Eye (tissue), 1 donor: ENCODE measurements at places on chromosomes 13 and 19.

- no peak for DNase-seq
Measured at GRCh38 chr19:40571005-40571318, 5.7 kb upstream of the SHKBP1 start.

GRCh38 chr13:60727140-60727539 is 330.1 kb downstream of the TDRD3 start:
- DNase-seq: no peak

- peak; percentile 66 for DNase-seq
Measured at GRCh38 chr19:835210-835810, 5.5 kb upstream of the PRTN3 start.

- DNase-seq: peak; percentile 88
Measured at GRCh38 chr13:60431108-60431700, 34.2 kb downstream of the TDRD3 start.

- DNase-seq: no peak
Measured at GRCh38 chr19:1304197-1304924, 18.7 kb downstream of the EFNA2 start.

- DNase-seq: no peak
Measured at GRCh38 chr13:21932578-21932977, 261.7 kb downstream of the FGF9 start.

- peak; percentile 85 for DNase-seq
Measured at GRCh38 chr13:24671386-24672113, 8.7 kb upstream of the ATP12A start.

GRCh38 chr13:93926425-93926824 is 553.1 kb downstream of the DCT start:
- DNase-seq: no peak

DNA sequence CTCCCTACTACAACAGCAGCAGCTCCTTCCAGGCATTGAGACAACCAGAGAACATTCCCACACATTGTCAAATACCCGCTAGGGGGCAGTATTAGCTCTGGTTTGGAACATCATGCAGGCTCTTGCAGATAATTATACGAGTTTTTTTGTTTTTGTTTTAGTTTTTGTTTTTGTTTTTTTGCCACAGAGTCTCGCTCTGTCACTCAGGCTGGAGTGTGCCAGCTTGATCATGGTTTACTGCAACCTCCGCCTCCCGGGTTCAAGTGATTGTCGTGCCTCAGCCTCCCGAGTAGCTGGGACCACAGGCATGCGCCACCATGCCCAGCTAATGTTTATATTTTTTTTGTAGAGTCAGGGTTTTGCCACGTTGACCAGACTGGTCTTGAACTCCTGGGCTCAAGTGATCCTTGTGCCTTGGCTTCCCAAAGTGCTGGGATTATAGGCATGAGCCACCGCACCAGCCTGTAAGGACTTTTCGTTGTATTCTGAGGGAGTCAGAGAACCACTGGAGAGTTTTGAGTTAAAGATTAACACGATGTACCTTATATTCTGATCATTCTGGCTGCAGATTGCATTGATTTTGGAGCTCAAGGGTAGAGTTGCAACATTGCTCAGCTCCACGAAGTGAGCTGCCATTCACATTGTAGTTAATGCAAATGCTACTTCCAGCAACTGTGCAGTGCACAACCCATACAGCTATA is 41.7 kb upstream of the CEACAM20 start:
- DNase-seq: peak; percentile 89

DNA sequence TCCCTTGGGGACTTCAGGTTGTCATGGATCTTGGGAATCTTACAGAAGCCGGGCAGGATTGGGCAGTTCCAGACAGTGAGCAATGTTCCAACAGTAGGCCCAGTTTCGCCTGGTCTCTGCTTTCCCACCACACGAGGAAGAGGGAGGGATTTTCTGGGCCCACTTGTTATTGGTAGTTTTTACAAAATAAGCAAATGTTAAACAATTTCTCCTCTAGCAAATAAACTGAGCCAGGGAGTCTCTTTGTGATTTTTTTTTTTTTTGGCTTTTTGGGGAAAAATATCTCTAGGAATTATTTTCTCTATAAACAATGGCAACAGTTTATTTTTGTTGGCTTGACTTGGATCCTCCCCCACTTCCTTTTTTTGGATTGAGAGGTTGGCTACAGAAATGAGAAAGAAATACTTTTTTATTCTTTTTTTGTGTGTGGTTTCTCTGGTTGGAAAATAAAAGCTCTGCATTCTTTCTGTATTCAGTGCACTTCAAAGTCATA is 89.3 kb downstream of the TM9SF2 start:
- DNase-seq: peak; percentile 35

DNA sequence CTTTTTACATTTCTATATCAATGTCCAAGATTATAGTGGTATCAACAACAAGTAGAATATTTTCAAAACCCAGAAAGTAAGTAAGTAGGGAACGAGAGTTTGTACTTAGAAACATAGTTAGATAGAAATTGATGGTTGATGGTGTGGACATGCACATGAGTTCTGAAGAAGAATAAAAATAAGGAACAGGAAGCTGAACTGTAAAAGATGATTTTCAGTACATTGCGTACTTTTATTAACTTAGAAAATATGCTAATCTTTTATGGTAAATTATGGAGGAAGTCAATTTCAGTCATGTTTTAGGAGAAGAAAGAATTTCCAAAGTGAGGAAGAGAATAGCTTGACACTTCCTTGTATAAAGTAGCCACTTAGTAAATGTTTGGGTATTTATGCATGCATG is 12.3 kb upstream of the GPR18 start:
- no peak for DNase-seq

DNA sequence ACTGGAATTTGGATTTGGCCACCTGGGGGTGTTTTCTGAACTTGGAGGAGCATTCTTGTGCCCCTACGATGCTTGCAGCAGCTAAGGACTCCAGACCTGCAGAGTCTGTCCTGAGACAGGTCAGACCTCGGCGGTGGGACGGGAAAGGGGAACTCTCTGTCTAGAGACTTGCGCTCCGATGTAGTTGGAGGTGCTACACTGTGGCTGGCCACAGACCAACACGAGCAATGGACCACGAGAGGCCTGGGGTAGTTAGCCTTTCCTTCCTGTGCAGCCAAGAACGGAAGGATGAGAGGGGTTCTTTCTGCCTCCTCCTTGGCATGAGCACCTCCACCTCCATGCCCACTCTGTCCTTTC is 5.9 kb upstream of the GRAMD1A start:
- no peak for DNase-seq

GRCh38 chr19:13976446-13976845 is 24.1 kb downstream of the DCAF15 start:
- DNase-seq: no peak

- DNase-seq: no peak
Measured at GRCh38 chr13:77300176-77301037, 26.5 kb downstream of the MYCBP2 start.

- no peak for DNase-seq
Measured at GRCh38 chr13:58587183-58587582, 955.6 kb downstream of the PCDH17 start.

- DNase-seq: no peak
Measured at GRCh38 chr13:83845106-83845505, 37.2 kb downstream of the SLITRK1 start.

DNA sequence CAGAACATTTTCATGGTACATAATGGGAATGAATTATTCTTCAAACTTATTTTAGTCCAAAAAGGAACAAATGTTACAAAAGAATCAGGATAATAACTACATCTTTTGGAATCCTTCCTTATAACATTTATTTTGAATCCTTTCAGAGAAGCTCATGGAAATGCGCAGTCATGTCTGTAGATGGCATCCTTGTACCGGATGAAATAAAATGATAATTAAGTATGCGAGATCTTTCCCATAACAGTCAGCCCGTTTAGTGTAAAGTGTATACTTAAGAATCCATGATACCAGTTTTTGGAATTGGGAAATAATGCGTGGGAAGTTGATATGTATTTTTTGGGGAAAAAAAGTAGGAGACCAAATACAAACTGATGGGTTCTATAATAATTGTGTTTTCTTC is 418.8 kb downstream of the GPC5 start:
- DNase-seq: peak; percentile 48

- no peak for DNase-seq
Measured at GRCh38 chr13:24187185-24187584, 26.7 kb downstream of the SPATA13 start.

GRCh38 chr19:44767295-44768180 is 10.2 kb upstream of the CBLC start:
- DNase-seq: no peak

GRCh38 chr13:47289567-47289966 is 392.7 kb upstream of the HTR2A start:
- peak; percentile 5 for DNase-seq

DNA sequence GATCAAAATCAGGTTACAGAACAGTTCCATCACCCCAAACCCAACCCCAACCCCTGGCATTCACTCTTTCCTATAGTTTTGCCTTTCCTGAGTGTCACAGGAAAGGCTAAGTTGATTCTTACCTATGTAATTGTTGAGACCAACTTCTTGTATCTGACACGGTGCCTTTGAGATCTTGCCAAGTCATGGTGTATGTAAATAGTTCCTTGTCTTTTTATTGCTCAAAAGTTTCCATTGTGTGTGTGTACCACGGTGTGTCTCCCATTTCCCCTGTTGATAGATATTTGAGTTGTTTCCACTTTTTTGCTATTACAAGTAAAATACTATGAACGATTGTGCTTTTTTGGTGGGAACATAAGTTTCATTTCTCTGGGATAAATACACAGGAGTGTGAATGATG is 3.3 kb upstream of the IGFL2 start:
- DNase-seq: no peak

DNA sequence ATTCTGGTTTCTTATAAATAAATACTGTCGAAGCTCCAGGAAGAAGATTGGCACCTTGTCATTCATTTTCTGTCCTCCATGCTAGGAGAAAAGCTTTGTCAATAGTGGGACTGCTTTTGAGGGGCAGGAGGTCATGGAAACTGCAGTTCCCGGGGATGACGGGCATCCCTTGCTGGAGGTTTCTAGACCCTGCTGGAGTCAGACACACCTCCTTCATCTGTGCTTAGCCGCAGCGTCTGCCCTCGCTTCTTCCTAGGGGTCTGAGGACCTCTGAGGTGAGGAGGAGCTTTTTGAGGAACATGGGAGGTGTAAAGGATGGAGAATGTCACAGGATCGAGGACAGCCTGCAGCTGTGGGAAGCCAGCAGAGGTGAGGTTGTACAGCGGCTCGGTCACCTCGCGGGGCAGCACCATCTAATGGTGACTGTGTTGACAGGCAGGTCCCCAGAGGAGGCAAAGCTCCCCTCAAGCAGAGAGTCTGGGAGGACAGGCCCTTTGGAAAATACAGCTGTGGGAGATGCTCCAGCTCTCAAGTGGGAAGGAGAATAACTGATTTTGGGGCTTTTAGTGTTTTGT is 172.7 kb upstream of the RNF113B start:
- DNase-seq: peak; percentile 50

DNA sequence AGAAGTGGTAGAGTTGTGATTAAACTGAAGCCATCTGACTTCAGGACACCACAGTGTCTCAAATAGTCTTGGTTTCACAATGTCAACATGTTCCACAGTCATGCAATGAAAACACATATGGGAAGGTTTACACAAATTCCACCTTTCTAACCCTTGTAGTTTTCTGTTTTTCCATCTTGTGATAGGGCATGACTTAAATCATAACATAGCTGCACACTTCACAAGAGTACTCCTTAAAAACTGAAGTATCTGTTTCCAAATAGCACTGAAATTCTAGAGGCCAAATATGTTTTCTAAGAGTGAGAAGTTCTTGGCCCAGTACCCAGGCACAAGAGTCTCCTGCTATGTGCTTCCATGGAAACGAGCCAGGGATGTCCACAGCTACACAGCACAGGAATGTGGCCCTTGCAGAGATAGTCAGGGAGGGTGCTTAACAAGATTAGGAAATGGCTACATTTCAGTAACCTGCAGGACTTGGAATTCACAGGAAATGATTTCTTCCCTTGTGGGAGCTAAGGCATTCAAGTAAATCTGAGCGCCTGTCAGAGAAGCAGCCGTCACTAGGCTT is 269.1 kb downstream of the NDFIP2 start:
- peak; percentile 74 for DNase-seq

DNA sequence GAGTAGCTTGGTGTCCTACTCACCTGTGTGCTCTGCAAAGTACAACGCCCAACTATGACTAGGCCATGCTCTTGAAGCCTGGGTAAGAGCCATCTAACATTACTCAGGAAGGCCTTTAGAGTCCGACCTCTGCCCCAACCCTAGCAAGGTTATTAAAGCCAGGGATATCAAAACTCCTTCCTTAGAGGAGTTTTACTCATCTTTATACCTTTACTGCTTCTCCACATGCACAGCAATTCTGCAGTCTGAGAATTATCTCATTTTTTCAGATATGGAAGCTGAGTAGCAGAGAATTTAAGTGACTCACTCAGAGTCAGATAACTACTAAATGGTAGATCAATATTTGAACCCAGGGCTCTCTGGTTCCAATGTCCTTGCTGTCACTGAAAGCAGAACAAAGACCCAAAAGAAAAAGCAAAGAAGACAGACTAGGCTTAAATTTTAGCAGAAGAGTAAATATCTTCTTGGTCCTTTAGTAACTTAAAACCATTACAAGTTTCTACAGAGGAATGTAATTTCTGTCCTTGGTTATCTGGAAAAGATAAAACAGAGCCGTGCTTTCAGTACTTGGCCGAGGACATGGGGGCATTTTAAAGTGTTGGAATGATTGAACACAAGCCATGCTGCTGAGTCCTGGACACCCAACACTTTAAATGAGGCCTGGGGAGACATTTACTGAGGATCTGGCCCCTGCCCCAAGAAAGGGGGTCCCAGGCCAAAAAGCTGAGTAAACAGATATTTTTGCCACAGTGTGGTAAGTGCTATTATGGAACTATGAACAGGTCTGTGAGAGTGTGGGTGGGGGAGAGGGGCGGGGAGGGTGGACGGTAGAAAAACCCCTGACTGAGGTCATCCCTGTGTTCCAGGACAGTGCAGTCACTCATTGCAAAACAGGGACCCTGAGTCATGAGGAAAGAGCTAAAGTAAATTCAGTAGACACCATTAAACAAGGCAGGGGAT is 18.4 kb upstream of the KPNA3 start:
- no peak for DNase-seq

GRCh38 chr19:52170863-52171320 is 529 bp downstream of the ZNF836 start:
- DNase-seq: no peak

- DNase-seq: no peak
Measured at GRCh38 chr19:410243-410781, 1.4 kb upstream of the C2CD4C start.

DNA sequence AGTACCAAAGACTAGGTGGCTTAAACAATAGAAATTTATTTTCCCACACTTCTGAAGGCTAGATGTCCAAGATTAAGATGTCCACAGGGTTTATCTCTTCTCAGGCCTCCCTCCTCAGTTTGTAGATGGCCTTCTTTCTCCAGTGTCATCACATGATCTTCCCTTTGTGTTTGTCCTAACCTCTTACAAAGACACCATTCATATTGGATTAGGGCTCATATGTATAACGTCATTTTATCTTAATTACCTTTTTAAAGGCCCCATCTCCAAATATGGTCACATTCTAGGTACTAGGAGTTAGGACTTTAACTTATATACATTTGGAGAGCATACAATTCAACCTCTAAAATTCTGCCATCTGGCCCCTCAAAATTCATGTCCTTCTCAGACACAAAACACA is 34.3 kb downstream of the N4BP2L2 start:
- DNase-seq: no peak

- no peak for DNase-seq
Measured at GRCh38 chr13:26653310-26653709, 95.8 kb downstream of the WASF3 start.
